Natural killer cell treated with Interleukin-12 subunit alpha and Interleukin-12 subunit beta and Interleukin-15 and Interleukin-18, amount 100 ng/mL, for 72 hours (primary cell): ENCODE measurements at places on chromosomes 7 and 10.

DNA sequence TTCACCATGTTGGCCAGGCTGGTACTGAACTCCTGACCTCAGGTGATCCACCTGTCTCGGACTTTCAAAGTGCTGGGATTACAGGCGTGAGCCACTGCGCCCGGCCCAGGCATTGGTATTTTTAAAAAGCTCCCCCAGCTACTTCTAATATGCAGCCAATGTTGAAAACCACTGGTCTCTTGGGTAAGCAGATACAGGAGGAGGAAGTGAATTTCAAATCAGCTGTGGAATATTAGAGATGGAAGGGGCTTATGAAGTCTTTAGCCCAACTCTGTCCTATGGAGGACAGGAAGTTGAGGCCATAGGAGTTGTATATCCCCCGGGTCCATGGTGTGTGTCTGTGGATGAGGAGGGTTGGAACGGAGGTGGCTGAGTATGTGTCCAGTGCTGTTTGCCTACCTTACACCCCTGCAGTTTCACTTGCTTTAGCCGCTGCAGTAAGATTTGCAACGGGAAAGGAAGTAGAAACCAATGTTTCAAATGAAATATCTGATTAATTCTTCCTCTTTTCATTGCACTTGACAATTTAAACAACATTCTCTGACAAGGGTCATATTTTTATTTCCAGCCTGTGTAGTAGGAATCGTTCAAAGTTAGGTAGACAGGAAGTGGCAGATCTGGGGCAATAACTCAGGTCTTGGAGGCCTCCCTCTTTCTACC is 3.4 kb downstream of the PDE6C start:
- no peak overlapping the region for H3K4me3 ChIP-seq
- H3K36me3 ChIP-seq: no peaks in the 10 kb centered on the region
- H3K27ac ChIP-seq: no peak overlapping the region

- DNase-seq: peak; percentile 53
- no peak overlapping the region for H3K27ac ChIP-seq
- H3K4me1 ChIP-seq: peaks cover 5% of the 10 kb centered on the region
- peaks cover 26% of the 10 kb centered on the region for H3K27me3 ChIP-seq
- no peaks in the 10 kb centered on the region for H3K36me3 ChIP-seq
Observed at GRCh38 chr10:103555712-103556111, 62.2 kb downstream of the NEURL1 start.

DNA sequence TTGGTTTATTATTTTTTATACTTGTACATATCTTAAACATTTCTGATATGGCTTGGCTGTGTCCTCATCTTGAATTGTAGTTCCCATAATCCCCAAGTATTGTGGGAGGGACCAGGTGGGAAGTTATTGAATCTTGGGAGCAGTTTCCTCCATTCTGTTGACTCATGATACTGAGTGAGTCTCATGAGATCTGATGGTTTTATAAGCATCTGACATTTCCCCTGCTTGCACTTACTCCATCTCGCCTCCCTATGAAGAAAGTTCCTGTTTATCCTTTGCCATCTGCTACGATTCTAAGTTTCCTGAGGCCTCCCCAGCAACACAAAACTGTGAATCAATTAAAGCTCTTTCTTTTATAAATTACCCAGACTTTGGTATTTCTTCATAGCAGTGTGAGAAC is 207.7 kb downstream of the TPK1 start:
- peaks cover 5% of the 10 kb centered on the region for H3K36me3 ChIP-seq
- no peaks in the 10 kb centered on the region for H3K27me3 ChIP-seq
- no peak for DNase-seq
- no peak overlapping the region for H3K27ac ChIP-seq
- H3K4me1 ChIP-seq: peaks cover 5% of the 10 kb centered on the region
- no peak overlapping the region for H3K4me3 ChIP-seq

- H3K4me3 ChIP-seq: no peak overlapping the region
- H3K27ac ChIP-seq: no peak overlapping the region
- no peaks in the 10 kb centered on the region for H3K27me3 ChIP-seq
- no peaks in the 10 kb centered on the region for H3K4me1 ChIP-seq
Observed at GRCh38 chr7:85483177-85483576, 296.3 kb upstream of the SEMA3D start.

- peak overlapping the region; percentile 56 for H3K27ac ChIP-seq
- no peaks in the 10 kb centered on the region for H3K27me3 ChIP-seq
- peaks cover 26% of the 10 kb centered on the region for H3K4me1 ChIP-seq
Observed at GRCh38 chr7:157310676-157311185, 26.1 kb upstream of the DNAJB6 start.

DNA sequence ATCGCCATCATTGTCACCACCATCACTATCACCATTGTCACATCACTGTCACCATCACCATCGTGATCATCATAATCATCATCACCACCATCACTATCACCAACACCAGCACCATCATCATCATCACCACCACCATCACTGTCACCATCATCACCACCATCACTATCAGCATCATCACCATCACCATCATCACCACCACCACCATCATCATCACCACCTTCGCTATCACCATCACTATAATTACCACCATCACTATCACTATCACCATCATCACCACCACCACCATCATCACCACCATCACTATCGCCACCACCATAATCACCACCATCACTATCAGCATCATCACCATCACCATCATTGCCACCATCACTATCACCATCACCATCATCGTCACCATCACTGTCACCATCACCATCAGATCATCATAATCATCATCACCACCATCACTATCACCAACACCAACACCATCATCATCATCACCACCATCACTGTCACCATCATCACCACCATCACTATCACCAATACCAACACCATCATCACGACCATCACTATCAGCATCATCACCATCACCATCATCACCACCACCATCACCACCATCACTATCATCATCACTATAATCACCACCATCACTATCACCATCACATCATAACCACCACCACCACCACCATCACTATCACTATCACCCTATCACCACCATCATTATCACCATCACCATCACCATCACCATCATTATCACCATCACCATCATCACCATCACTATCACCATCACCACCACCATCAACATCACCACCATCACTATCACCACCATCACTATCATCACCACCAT is 6.0 kb upstream of the GNA12 start:
- no peak for DNase-seq
- H3K27me3 ChIP-seq: peaks cover 2% of the 10 kb centered on the region
- no peak overlapping the region for H3K27ac ChIP-seq
- H3K36me3 ChIP-seq: no peaks in the 10 kb centered on the region
- H3K4me3 ChIP-seq: no peak overlapping the region

DNA sequence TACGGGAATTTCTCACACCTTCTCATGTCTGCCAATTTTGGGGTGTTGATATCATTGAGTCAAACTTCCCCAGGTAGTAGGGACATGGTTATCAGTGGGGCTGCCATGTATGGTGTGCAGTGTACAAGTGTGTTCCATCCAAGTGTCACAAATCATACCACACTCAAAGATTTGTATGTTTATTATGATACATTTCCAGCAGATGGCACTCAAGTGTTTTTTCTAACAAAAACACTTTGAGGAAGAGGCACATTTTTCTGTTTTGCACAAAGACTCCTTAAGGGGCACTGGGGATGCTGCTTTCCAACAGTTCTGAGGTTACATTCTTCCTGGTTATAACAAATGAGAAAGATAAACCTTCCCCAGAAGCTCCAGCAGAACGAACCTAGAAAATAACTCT is 414.5 kb downstream of the REEP3 start:
- no peak overlapping the region for H3K4me3 ChIP-seq
- H3K27me3 ChIP-seq: no peaks in the 10 kb centered on the region
- no peaks in the 10 kb centered on the region for H3K36me3 ChIP-seq
- DNase-seq: no peak

GRCh38 chr10:88881320-88881719 is 1.3 kb downstream of the STAMBPL1 start:
- H3K27me3 ChIP-seq: peaks cover 3% of the 10 kb centered on the region
- peak overlapping the region; percentile 92 for H3K4me3 ChIP-seq
- no peak for DNase-seq

DNA sequence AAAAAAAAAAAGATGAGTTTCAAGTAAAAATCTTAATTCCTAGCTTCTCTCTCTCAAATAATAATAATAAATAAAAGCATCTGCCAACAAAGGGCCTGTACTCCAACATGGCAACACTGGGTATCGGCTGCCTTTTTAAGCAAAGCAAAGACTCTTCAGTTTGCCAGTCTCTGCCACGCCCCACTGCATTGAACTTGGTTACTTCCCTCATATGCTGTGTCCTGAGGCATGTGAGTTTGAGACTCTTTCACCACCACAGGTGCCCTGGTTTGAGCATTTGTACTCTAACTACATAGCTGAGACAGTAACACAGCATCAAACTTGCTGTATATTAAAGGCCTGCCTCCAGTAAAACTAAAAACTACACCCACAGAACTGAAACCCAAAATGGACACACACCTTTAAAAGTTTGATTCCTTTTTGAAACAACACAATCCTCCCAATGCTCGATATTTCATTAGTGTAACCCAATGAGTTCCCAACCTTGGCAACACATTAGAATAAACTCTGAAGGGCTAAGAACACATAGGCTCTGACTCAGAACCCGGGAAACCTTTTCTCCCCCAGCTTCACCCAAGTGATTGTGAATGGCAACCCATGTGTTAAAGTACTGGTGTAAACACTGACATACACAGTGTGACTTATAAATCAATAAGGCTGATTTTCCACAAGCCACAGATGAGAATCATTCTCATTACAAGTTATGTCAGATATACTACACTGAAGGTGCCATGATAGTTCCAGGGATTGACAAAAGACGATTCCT is 12.0 kb downstream of the JAZF1 start:
- no peaks in the 10 kb centered on the region for H3K27me3 ChIP-seq
- DNase-seq: no peak
- no peaks in the 10 kb centered on the region for H3K36me3 ChIP-seq
- H3K4me1 ChIP-seq: peaks cover 44% of the 10 kb centered on the region
- no peak overlapping the region for H3K4me3 ChIP-seq
- peak overlapping the region; percentile 83 for H3K27ac ChIP-seq

DNA sequence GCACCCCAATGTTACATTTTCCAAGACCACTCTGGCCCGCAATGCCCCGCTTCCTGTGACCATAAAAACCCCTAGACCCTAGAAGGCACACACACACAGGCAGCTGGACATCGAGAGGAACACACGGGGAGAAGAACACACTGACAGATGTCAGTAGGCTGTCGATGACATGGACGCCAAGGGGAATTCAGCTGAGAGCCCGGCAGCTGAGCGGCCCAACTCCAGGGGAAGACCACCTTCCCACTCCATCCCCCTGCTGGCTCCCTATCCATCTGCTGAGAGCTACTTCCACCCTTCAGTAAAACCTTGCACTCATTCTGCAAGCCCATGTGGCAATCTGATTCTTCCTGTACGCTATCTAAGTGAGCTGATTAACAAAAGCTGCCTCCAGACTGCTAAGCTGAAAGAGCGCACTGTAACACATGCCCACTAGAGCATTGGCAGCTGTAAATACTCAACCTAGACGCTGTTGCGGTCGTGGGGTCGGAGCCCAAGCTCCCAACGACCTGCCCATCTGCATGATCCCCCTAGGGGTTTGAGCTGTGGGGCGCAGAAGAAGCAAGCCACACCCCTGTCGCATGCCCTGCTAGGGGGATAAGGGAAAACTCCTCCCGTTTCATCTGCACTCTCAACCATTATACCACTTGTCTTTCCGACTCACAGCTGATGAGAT is 843.6 kb upstream of the POT1 start:
- no peak overlapping the region for H3K27ac ChIP-seq
- H3K4me1 ChIP-seq: no peaks in the 10 kb centered on the region
- H3K4me3 ChIP-seq: no peak overlapping the region
- H3K27me3 ChIP-seq: no peaks in the 10 kb centered on the region
- H3K36me3 ChIP-seq: no peaks in the 10 kb centered on the region

- H3K27ac ChIP-seq: peak overlapping the region; percentile 74
- DNase-seq: no peak
- H3K4me3 ChIP-seq: peak overlapping the region; percentile 32
- peaks cover 43% of the 10 kb centered on the region for H3K4me1 ChIP-seq
- H3K27me3 ChIP-seq: no peaks in the 10 kb centered on the region
- H3K36me3 ChIP-seq: peaks cover 9% of the 10 kb centered on the region
Observed at GRCh38 chr10:87918254-87918859, 54.9 kb downstream of the PTEN start.

GRCh38 chr10:88028072-88028471 is 164.6 kb downstream of the PTEN start:
- no peak overlapping the region for H3K4me3 ChIP-seq
- no peak for DNase-seq
- H3K27ac ChIP-seq: peak overlapping the region; percentile 71
- no peaks in the 10 kb centered on the region for H3K36me3 ChIP-seq
- no peaks in the 10 kb centered on the region for H3K27me3 ChIP-seq

GRCh38 chr10:97777143-97777542 is 5.3 kb upstream of the SFRP5 start:
- no peaks in the 10 kb centered on the region for H3K36me3 ChIP-seq
- no peak overlapping the region for H3K4me3 ChIP-seq
- peak; percentile 28 for DNase-seq
- peaks cover 7% of the 10 kb centered on the region for H3K27me3 ChIP-seq
- no peak overlapping the region for H3K27ac ChIP-seq
- peaks cover 3% of the 10 kb centered on the region for H3K4me1 ChIP-seq

GRCh38 chr7:13047061-13047460 is 359.6 kb downstream of the ARL4A start:
- H3K27ac ChIP-seq: no peak overlapping the region
- H3K4me1 ChIP-seq: no peaks in the 10 kb centered on the region
- H3K36me3 ChIP-seq: no peaks in the 10 kb centered on the region

DNA sequence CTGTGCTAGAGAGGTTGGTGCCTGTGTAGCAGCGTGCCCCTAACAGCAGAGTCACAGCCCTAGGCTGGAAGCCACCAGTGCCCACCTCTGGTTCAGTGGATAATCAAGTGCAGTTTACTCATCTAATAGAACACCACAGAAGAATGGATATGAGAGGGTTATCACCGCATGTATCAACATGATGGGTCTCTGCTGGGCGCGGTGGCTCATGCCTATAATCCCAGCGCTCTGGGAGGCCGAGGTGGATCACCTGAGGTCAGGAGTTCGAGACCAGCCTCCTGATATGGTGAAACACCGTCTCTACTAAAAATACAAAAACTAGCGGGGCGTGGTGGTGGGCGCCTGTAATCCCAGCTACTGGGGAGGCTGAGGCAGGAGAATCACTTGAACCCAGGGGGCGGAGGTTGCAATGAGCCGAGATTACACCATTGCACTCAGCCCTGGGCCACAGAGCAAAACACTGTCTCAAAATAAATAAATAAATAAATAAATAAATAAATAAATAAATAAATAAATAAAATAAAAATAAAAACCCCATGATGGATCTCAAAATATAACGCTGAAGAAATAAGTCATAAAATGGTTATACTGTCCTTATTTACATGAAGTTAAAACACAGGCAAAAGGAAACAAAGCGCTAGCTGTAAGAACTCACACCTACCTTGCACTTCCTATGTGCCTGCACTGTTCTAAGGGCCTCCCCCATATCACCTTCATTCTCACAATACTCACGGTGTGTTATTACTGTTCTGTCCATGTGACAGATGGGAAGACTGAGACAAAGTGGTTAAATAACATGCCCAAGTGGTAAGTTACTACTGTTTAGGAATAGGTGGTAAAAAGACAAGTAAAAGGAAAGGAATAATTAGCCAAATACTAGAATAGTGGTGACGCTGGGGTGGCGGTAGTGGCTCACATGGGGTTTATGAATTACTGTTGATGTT is 70.9 kb downstream of the AMZ1 start:
- peaks cover 41% of the 10 kb centered on the region for H3K4me1 ChIP-seq
- H3K4me3 ChIP-seq: peak overlapping the region; percentile 84
- H3K36me3 ChIP-seq: peaks cover 4% of the 10 kb centered on the region
- H3K27me3 ChIP-seq: no peaks in the 10 kb centered on the region

- H3K27ac ChIP-seq: no peak overlapping the region
- no peaks in the 10 kb centered on the region for H3K36me3 ChIP-seq
- no peaks in the 10 kb centered on the region for H3K27me3 ChIP-seq
- DNase-seq: no peak
Observed at GRCh38 chr7:92462560-92462959, 15.2 kb downstream of the ERVW-1 start.
